Left lobe of liver (tissue), 2 donors: ENCODE measurements at places on chromosomes 4 and X.

DNA sequence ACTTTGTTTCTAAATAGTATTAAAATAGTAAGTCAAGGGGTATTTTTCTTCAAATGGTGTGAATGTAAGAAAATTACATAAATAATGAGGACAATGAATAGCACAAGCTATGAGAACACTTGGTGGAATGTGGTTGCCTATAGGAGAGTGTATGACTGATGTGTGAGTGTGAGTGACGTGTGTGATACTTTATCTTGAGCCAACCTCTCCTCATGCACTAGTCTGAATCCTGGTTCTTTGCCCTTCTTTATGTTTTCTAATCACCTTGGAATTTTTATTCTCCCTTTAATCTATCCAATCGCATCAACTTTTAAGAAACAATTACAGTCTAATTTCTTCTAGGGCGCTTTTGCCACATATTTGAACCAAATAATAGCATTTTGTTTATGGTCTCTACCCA lies 98.2 kb downstream of the YIPF7 start:
- no peak for DNase-seq

- DNase-seq: no peak
These were observed 107.6 kb upstream of the FAM9C start for GRCh38 chrX:13151828-13152517.

DNA sequence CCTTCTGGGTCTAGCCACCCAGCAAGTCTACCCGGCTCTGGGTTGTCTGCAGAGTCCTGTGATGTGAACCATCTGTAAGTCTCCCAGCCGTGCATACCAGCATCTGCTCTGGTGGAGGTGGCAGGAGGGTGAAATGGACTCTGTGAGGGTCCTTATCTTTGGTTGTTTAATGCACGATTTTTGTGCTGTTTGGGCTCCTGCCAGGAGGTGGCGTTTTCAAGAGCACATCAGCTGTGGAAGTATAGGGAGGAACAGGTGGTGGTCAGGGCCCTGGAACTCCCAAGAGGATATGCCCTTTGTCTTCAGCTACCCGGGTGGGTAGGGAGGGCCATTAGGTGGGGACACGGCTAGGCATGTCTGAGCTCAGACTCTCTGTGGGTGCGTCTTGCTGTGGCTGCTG lies 66.5 kb upstream of the ZFP42 start:
- no peak for DNase-seq

GRCh38 chr4:183329954-183330742 lies 7.9 kb upstream of the CLDN24 start:
- no peak for DNase-seq

DNA sequence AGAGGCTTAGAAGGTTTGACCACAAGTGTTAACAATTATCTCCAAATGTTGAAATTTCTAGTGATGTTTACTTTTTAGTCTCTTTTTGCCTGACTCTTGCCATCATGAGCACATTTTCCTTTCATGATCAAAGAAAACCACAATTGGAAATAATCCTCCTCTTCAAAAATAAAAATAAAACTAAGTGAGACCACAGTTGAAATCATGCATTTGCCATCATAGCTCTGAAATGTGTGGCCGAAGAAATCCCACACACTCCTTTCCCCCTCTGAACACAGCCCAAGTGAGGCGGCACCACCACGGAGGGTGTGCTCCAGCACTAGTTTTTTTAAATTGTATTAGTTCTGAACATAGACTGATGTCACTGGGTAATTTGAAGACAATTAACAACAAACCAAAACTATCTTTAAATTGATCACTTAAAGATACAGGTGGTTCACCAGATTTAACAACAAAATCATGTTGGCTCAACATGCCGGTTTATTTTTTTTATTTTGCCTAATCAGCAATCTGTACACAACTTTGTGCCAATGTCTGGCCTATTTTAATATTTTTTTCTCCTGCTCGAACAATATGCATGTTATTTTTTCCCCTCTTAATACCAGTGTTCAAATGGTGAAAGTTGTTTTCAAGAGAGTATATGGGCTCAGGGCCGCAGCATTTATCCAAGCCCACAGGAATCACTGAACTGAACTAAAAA lies 17.6 kb downstream of the APBB2 start:
- no peak for DNase-seq

- DNase-seq: no peak
These were observed 329.4 kb downstream of the KLHL4 start for GRCh38 chrX:87846956-87847355.

DNA sequence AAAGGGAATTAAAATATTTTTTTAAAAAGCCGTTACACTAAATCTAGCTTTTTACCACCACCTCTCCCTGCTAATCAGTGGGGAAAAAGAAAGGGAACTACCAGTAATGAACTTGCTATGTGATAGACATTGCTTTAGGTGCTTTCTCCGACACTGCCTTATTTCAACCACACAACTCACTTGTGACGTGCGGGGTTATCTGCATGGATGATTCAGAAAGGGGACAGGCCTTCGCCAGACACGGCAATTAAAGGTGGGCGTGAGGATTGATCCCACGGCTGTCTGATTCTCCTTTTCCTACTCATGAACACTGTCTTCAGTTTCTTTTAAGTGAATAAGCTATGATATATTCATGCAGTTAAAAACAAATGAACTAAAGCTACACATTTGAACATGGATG lies 882 bp upstream of the CXCR3 start:
- no peak for DNase-seq

DNA sequence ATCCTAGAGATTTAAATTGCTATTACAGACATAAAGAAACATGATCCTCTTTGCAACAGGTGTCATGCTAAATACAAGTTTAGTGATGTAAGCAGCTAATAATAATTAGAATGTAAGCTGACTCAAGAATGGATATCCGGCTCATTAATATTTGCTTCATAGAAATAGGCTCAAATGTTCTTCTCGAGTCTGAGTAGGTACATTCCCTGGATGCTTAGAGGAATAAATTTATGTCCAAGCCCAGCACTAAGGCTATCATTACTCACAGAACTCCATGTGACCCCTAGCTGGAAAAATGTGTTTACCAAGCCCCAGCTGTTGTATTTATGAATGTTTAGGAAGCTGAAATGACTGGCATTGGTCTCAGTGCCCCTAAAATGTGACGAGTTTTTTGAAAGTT lies 87.6 kb upstream of the TSPAN7 start:
- DNase-seq: no peak

GRCh38 chr4:118942465-118942864 lies 53.8 kb downstream of the SYNPO2 start:
- no peak for DNase-seq

DNA sequence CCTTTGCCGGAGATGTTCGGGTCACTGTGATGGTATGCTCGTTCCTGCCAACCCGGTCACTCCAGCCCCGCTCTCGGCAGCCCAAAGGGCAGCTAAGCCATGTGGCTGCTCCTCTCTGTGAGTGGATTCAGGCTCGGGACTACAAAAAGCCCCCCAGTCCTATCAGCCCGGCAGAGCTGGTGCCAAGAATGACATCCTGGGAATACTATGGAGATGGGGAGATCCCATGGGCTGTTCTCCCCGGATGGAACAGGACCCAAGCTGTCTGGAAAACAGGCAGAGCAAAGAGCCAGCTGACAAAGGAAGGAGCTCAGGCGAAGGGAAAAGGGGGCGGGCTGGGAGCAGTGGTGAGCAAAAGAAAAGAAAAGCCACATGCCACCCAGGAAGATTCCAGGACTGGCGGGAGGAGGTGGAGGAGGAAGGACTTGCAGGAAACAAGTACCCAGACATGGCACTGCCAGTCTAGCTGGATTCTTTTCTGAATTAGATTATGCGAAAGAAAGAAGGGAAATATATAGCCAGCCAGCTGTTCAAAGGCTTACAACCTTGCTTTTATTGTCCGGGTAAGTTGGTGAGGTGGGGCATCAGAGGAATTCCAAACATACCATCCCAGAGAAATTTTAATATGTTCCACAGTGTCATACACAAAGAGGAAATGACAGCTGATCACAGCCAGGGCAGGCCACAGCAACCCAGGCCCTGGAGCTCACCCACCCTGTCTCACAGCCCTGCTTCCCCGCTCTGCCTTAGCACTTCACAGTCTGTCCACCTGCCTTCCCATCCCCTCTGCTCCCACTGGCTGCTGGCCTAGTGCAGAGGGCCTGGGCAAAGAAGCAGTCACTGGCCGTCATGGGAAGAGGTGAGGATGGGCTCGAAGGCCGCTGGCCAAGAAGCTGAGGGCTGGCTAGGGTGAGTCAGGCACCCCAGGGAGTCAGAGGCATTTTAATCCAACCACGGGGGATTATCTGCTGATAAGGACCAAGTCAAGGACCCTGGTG lies 3.4 kb downstream of the NDP start:
- DNase-seq: no peak

GRCh38 chr4:39235696-39236095 lies 53.4 kb downstream of the WDR19 start:
- no peak for DNase-seq

GRCh38 chr4:102683881-102684609 lies 76.7 kb downstream of the MANBA start:
- no peak for DNase-seq
